ENCODE measurements at places on chromosomes 3 and 15. TPM values are rescaled to one million over a fixed set of nuclear protein-coding genes. Genes with fewer than 3 reads are reported as not detected.

DNA sequence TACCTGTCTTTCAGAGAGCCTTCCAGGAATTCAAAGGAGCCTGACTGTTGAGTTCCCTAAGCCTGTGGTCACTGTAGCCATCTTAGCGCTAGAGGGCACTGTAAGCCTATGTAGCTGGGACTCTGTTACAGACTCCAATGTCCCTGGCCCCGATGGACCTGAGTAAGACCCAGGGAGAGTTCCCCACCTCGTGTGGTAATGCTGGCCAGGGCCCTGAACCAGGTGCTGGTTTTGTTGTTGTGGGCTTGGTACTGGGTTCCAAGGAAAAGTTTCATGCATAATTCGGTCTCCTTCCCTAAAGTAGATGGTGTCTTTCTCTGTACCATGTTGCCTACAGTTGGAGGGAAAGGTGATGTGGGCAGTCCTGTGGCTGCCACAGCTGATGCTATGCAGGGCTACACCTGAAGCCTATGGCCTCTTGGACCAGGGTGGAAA, 32.4 kb downstream of the CDAN1 start:
- DNase-seq, result no peak

DNA sequence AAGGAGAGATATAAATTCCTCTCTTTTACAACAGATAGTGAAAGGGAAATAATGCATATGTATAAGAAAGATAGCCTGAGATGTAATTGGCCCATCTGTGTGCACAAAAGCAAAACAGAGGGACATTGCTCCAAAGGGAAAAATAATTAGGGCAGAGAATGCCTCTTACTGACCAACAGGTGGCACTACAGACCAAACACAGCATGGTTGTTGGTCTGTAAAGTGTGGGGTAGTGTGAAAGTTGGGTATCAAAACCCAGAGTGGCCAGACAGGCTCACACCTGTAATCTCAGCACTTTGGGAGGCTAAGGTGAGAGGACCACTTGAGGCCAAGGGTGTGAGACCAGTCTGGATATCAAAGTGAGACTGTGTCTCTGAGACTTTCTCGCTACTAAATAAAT, 4.5 kb upstream of the TLNRD1 start:
- DNase-seq, result no peak

- DNase-seq, result no peak
Observed at GRCh38 chr3:70740872-70741271, 428.4 kb upstream of the MDFIC2 start.

DNA sequence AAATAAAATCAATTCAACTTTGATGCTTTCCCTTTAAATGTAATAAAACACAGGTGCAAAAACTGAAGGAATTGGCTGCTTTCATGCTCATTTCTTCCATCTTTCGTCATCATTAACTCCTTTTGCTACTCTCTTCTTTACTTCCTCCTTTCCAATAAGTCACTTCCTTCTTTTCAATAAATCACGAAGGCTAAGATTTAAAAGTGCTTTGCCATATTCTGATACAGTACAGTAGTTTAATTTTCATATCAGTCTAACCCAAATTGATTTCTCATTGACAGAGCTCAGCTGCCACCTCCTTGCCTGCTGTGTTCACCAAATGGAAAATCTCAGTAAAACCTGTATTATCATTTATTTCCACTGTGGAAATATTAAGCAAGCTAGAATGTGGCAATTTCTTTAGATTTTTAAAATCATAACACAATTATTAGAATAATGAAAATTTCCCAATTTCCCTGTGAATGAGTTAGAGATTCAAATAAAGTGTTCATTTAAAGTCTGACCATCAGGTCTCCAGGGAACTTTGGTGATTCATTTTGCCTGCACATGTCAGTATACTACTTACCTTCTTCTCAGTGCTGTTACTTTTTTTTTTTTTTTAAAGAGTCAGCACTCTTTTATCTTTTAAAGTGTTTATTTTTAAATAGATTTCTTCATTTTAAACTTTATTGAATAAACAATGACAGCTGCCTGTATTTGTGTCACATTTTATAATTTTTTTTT, 41.6 kb downstream of the NANOGP8 start:
- no peak for DNase-seq

- DNase-seq, result no peak
Observed at GRCh38 chr3:66378256-66378655, 122.6 kb downstream of the LRIG1 start.

- DNase-seq, result no peak
Observed at GRCh38 chr3:39139442-39139841, 13.9 kb downstream of the CSRNP1 start.

The UPK1B gene
- 0.16 TPM for total RNA-seq

The ASB14 gene
- not detected for total RNA-seq

- DNase-seq, result no peak
Observed at GRCh38 chr15:85443593-85444087, 63.2 kb downstream of the AKAP13 start.
